ENCODE measurements at places on chromosomes 11 and 22. TPM values are rescaled to one million over a fixed set of nuclear protein-coding genes. Genes with fewer than 3 reads are reported as not detected.

- H3K27ac ChIP-seq: no peak overlapping the region
- H3K4me1 ChIP-seq: peaks cover 13% of the 10 kb centered on the region
- H3K4me3 ChIP-seq: no peak overlapping the region
- H3K36me3 ChIP-seq: peaks cover 12% of the 10 kb centered on the region
- no peak for DNase-seq
Measured at GRCh38 chr11:73461335-73461840, 85.2 kb downstream of the RELT start.

DNA sequence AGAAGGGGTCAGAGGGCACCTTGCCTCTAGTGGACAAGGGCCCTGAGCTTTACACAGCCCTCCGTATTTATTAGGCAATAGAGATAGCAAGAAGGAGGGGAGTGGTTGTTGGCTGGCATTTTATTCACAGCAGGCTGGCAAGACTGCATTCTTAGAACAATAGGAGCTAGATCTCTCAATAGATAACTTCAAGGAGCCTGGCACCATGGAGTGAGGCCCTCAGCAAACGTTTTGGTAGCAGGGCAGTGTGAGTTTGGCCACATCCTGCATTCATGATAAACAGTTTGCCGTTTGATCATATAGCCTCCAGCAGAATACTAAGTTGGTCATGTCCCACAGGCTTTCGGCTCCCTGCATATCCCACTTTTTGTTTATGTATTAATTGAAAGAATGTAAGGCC is 31.6 kb downstream of the OR10A6 start:
- H3K36me3 ChIP-seq: peaks cover under 1% of the 10 kb centered on the region
- no peak overlapping the region for H3K27ac ChIP-seq
- H3K27me3 ChIP-seq: peaks cover 43% of the 10 kb centered on the region
- H3K4me3 ChIP-seq: no peak overlapping the region
- DNase-seq: no peak

Gene VSIG10L2
- total RNA-seq: not detected

DNA sequence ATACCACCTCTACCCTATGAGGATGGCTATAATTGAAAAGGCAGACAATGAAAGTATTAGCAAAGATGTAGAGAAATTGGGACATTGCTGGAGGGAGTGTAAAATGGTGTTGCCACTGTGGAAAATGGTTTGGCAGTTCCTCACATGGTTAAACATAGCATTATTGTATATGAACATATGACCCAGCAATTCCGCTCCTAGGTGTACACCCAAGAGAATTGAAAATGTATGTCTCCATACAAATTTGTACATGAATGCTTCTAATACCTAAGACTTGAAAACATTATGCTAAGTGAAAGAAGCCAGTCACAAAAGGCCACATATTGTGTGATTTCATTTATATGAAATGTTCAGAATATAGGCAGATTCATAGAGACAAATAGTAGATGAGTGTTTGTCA is 10.0 kb downstream of the SLCO2B1 start:
- H3K27me3 ChIP-seq: peaks cover 4% of the 10 kb centered on the region
- H3K27ac ChIP-seq: no peak overlapping the region
- DNase-seq: no peak
- no peak overlapping the region for H3K4me3 ChIP-seq
- no peaks in the 10 kb centered on the region for H3K36me3 ChIP-seq

Gene POU2AF1
- total RNA-seq: 10.5 TPM

- no peak overlapping the region for H3K27ac ChIP-seq
- H3K4me3 ChIP-seq: no peak overlapping the region
- H3K36me3 ChIP-seq: peaks cover 11% of the 10 kb centered on the region
- no peaks in the 10 kb centered on the region for H3K27me3 ChIP-seq
- H3K4me1 ChIP-seq: peaks cover 5% of the 10 kb centered on the region
Measured at GRCh38 chr11:34149274-34149673, 43.8 kb downstream of the NAT10 start.

All from T-helper 17 cell (primary cell).